ENCODE measurements at places on chromosomes 7 and 10. TPM values are rescaled to one million over a fixed set of nuclear protein-coding genes. Genes with fewer than 3 reads are reported as not detected.

IKZF1 gene
- 208 TPM for total RNA-seq

METTL27 gene
- 0.50 TPM for total RNA-seq

ADRA2A gene
- not detected for total RNA-seq

AEBP1 gene
- total RNA-seq, result 14.6 TPM

GIMAP2 gene
- total RNA-seq, result 56.5 TPM

ADCY1 gene
- 1.9 TPM for total RNA-seq

UNCX gene
- not detected for total RNA-seq

FBXO24 gene
- total RNA-seq, result 4.0 TPM

TRIM50 gene
- total RNA-seq, result not detected

RAPGEF5 gene
- total RNA-seq, result 0.23 TPM

TAS2R41 gene
- not detected for total RNA-seq

OR9A2 gene
- 0.66 TPM for total RNA-seq

- DNase-seq, result no peak
These were observed 473.7 kb upstream of the PODXL start for GRCh38 chr7:132030086-132030568.

DNA sequence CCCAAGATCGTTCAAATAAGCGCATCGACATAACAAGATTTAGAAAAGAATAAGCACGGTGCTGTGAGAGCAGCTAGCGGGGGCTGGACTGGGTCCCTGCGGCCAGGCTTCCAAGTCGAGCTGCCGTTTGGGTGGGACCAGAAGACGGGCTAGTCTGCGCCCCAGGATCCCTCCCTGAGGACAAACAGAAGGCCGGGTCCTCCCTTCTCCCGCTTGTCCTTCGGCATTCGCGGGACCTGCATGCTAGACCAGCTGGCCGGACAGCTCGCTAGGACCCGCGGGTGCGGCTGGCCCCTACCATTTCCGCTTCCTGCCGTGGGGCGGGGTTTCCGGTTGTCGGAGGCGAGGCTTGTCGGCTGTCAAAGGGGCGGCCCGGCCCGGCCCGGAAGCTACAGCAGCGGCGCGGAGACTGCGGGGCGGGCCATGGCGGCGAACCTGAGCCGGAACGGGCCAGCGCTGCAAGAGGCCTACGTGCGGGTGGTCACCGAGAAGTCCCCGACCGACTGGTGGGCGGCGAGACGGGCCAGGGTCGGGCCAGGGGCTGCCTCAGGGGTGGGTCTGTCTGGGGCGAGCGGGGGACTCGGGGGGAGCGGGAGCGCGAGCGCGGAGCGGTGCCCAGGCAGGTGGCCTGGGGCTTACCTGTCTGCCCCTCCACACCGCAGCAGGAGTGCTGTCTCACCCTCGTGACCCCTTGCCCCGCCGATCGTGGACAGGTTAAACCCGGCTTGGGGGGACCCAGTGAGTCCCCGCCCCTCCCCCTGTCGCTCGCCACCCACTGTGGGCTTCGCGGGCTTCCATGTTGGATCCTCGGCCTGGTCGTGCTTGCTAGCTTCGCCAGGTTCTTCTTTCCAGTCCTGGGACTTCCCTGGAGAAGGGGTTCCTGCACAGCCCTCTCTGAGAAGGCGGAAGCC, at the start of gene DBNL:
DBNL (plus strand) TSS at position 388 of the 911 bp plus-strand sequence; CDS start at position 424, 36 bp downstream.
- peak; percentile 90 for DNase-seq

GRCh38 chr10:83012866-83013265, 1126.4 kb upstream of the GHITM start:
- DNase-seq, result no peak

DNA sequence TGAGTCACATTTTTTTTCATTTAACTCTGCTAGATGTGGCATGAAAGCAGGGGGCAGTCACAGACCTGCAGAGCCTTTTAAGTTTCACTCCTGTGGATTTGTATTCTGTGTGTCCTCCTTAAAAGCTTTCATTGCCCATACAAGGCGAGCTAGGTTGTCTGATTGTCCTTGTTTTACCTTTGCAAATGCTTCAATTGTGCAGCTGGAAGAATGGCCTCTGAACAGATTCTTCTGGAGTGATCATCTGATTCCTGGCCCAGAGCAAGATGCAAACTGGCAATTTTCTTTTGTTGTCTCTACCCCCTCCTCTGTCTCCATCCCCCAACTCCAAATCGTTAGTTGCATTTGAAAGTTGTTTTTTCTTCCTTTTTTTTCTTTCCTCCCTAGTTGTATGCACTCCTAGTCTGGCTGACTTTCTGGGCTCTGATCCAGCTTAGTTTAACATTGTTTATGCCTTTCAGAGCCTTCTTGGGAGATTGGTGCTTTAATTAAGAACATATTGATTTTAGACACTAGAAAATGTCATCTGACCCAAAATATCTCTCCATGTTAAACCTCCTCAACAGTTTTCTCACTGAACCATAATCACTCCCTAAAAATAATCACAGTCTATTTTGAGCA, 150.2 kb downstream of the REEP3 start:
- DNase-seq, result no peak

DNA sequence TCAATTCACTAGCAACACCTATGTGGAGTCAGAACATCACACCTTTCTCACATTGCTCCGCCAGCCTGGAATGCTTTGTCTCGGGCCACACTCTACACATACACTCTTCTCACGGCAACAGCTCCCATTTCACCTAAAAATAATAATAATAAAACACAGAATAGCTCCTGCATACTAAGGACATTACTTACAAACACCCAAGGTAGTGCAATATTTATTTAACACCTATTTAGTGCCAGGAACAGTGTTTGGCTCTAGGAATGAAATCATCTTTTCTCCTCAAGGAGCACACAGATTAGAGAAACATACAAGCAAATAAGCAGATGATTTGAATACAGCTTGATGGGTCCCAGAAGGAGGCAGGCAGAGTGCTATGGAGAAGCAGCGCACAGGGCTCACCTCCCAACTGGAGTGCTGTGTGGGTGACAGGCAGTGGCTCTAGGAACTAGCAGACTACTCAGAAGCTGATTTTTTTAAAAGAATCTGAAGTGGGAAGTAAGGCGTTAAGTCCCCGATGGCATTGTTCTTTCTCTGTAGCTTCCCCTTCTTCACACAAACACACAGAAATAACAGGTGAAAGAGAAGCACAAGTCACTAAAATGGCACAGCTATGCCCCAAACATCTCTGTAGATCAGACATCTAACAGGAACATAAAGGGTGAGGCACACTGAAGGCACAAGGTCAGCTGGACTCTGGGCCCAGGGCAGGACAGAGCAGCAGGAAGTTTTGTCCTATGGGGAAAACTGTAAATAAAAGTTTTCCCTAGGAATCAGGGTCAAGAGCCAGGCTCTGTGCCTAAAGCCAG, 16.7 kb downstream of the USP6NL start:
- no peak for DNase-seq

GRCh38 chr10:116098411-116099022, 174.5 kb downstream of the GFRA1 start:
- DNase-seq, result no peak

DNA sequence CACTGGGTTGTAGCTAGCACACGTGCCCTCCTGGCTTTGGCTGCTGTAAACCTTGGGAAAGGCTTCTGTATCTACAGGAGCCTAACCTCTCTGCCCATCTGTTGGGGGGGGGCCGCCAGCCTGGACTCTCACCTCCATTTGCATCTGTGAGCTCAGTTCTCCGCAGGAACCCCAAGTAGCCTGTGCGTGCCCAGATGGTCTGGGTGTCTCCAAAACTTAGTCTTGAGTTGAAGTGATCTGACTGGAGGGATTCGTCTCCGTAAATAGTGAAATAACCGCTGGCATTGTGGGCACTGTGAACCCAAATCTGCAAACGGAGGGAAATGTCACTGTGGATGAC, 147.9 kb downstream of the ZMYND11 start:
- DNase-seq, result no peak

DNA sequence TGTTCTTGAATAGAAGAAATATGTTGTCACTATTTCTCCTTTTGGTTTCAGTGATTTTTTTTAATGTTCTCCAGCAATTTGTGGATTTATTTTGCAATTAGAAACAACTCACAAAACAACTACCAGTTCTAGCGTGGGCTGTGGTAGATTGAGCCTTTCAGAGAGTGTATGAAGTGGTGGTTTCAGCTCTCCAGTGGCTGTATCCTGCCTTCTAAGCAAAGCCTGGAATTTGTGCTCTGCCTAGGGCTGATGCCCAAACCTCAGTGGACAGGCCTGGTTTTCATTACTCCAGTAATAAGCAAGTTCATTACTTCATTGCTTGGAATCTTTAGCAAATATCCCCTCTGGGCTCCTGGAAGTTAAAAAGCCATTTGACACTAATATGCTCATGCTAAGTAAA, 35.9 kb downstream of the APBB1IP start:
- DNase-seq, result no peak

DNA sequence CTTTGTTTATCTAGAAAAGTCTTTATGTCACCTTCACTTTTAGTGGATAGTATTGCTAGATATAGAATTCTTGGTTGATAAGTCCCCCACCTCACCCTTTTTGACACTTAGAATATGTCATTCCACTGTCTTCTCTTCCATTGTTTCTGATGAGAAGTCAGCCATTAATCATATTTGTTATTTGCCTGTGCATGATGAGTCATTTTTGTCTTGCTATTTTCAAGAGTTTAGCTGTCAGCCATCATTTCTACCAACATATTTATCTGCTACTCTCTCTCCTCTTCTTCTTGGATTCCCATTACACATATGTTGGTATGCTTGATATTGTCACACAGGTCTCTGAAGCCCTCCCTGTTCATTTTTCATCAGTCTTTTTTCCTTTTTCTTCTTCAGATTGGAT, 160.8 kb upstream of the TCF7L2 start:
- no peak for DNase-seq

DNA sequence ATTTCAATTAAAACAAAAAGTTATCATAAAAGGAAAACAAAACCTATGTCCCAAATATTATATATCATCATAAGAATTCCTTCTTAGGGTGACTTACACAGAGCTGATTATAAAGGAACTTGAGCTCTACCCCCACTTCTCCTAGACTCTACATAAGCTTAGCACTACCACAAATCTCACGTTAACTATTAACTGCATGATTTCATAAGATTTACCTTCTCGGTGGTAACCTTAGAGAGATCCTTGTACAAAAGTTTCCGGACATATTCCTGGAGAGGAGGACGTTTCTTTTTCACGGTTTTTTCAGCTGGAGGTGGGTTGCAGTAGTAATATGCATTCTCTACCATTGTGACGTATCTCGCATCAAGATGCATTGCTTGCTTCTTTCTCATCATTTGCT, 83.7 kb downstream of the UPF2 start:
- no peak for DNase-seq

- no peak for DNase-seq
These were observed 11.4 kb upstream of the AKR1D1 start for GRCh38 chr7:138064856-138065357.

- no peak for DNase-seq
These were observed 50.1 kb upstream of the PRKAR1B start for GRCh38 chr7:776992-777727.

DNA sequence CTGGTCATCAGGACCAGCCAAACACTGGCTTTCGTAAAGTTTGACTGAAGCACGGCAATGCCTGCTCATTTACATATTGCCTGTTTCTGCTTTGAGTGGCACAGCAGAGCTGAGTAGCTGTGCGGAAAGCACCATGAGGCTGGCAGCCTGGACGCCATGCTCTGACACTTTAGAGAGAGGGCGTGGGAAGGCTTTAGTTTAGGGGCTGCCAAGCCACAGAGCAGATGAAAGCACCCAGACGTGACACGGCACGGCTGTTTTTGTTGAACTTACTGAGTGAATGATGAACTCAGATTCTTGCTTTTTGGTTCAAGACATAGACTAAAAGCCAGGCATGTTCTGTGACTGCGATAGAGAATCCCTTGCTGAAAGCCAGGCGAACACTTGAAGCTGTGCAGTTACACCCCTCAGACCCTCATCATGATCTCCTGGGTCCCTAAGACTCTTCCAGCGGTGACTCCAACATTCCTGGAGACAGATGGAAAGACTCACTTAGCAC, 182.1 kb downstream of the ZMYND11 start:
- DNase-seq, result no peak

DNA sequence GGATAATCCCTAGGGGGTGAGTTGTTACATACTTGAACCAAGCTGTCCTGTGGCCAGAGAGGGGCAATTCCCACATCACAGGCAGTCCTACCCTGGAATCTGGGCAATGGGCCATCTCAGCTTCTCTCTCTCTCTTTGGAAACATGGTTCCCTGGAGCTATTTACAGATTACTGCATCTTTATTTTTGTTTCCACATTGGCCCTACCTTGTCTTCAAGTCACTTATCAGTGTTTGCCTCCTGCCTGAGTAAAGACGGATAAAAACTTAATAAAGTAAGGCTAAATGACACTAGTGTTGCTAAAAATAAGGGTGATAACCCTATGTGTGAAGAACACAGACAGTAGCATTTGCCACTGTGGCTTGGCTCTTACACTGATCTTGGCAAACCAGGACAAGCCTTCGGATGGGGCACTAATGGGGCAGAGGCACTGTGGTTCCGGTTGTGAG, 228.2 kb downstream of the GFRA1 start:
- no peak for DNase-seq

DNA sequence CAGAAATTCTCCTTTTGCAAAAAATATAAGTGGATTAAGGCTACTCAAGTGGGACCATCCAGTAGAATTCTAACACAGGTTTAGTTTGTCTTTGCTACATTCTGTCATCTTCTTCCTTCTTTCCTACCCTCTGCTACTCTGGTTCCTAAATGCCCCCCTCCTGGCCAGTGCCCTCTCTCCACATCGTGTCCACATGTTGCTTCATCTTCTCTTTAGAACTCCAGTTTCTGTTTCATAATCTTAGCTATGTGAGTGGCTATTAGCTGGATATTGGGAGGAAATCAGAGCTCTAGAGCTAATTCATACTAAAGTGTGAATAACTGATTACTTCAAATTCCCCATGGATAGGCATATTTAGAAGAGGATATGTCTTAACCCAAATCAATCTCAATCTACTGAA, 528.5 kb downstream of the LRMDA start:
- DNase-seq, result no peak

DNA sequence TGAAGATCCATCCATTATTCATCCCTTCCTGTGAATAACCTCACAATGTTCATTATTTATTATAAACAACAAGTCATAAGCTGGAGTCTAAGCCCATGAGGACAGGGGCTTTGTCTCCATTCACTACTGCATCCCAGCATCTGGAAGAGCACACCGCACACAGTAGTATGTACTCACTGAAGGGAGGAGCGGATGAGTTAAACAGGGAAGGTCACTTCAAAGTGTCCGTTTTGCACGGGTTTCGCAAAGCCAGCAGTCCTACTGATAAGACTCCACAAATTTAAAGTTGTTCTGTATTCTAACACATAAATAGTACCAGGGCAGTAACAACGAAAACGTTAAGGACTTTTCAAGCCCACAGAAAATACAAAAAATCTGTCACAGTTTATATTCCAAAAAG, 167.9 kb downstream of the PARD3 start:
- DNase-seq, result no peak

DNA sequence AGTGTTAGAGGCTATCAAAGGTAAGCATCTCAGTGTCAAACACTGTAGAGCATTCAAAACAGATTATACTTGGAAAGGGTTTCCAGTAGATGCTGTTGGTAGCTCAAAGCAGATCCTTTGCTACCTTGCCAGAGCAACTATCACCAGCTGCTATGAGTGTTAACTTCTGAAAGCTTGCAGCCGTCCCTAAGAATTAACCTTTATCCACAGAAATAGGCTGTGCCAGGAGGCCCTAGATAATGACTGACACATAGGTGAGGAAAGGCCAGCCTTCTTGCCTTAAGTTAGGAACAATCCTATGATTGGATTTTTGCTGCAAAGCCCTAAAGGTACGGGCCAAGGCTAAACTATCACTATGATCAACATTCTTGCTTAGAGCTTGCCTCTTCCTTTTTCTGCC, 263.2 kb downstream of the DGKB start:
- DNase-seq, result no peak

- DNase-seq, result no peak
These were observed 381.0 kb upstream of the NRP1 start for GRCh38 chr10:33715303-33715975.

GRCh38 chr7:214410-215212, 22.2 kb downstream of the FAM20C start:
- DNase-seq, result no peak

Measured in activated naive CD4-positive, alpha-beta T cell treated with anti-CD3 and anti-CD28 coated beads, Interleukin-2, amount 50 U/mL, for 72 hours (primary cell).